Mucosa of descending colon (tissue), 3 donors: ENCODE measurements at places on chromosomes 6 and 20. TPM values are rescaled to one million over a fixed set of nuclear protein-coding genes. Genes with fewer than 3 reads are reported as not detected.
A peak's percentile ranks its signal among the peaks of the same experiment; 100 is the strongest.

CLPSL1 gene
- not detected for total RNA-seq

GRCh38 chr6:117918454-117918853, 11.4 kb downstream of the SLC35F1 start:
- no peak for DNase-seq

SLC22A16 gene
- total RNA-seq, result not detected

COL10A1 gene
- total RNA-seq, result not detected

DNA sequence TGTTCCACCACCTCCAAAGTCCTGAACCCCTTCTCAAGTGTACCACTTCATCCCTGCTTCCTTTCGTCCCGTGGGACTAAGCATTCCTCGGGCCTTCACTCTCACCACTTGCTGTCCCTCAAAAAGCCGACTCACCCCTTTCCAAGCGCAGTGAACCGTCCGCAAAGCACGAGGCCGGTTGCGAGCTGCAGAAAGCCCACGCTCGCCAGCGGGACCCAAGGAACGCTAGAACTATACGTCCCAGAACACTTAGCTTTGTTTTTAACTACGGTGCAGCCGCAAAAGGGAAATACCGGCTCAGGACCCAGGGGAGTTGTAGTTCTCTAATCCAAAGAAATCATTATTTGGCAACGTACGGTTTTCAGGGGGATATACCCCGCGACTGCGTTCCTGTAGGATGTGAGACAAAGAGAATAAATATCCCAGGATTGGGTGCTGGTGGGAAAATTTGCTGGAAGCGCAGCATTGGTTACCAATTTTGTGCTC, 416 bp upstream of the POLR1H start:
- peak; percentile 58 for DNase-seq

DNA sequence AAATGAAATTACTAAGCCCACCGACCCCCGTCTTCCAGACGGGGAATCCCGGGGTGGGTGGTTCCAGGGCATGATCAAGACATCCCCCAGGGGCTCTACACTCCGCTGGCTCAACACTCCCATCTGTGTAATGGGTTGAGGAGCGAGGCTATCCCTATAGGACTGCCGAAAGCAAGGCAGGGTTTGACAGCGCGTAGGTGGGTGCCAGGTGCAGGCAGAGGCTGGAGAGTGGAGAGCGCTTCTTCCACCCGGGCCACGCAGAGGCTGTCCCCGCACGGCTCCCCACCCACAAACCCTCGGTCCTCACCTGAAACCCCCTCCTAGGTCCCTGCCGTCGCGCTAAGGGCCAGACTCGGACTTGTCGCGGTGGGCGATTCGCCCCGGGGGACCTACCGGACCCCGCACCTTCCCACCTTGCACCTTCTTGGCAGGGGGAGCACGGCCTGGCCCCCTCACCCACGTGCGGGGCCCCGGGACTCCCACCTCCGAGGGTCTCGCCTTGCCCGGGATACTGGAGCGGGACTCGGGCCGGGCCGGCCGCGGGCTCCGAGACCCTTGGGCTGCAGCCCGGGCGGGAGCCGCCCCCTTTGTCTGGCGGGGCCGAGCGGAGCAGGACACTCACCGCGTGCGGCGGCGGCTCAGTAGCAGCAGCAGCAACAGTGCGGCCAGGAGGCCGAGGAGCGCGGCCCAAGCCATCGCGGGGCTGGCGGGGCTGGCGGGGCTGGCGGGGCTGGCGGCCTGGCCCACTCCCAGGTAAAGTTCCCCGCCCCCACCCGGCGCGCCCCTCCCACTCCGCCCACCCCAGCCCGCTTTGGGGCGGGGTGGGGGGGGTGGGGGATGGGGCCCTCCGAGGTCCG, at the start of gene PTGIS:
Gene PTGIS, minus strand, starts transcription at position 717 of the 857 bp plus-strand sequence. Its CDS starts 21 bp downstream, at position 696.
- DNase-seq, result no peak

COL12A1 gene
- total RNA-seq, result 15.7 TPM

DNA sequence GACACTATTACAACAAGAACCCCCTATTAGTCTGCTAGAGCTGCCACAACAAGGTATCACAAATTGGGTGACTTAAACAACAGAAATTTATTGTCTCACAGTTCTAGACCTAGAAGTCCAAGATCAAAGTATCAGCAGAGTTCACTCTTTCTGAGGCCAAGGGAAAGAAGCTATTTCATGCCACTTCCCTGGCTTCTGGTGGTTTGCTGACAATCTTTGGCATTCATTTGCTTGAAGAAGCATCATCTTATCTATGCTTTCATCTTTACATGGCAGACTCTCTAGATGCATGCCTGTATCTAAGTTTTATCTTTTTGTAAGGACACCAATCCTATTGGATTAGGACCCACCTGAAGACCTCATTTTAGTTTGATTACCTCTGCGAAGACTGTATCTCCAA, 296.8 kb upstream of the MARCKS start:
- DNase-seq, result no peak

TNFRSF6B gene
- 19.7 TPM for total RNA-seq

BHLHE23 gene
- total RNA-seq, result not detected

NDRG3 gene
- total RNA-seq, result 26.1 TPM
